ENCODE measurements at places on chromosomes 2 and 18.

DNA sequence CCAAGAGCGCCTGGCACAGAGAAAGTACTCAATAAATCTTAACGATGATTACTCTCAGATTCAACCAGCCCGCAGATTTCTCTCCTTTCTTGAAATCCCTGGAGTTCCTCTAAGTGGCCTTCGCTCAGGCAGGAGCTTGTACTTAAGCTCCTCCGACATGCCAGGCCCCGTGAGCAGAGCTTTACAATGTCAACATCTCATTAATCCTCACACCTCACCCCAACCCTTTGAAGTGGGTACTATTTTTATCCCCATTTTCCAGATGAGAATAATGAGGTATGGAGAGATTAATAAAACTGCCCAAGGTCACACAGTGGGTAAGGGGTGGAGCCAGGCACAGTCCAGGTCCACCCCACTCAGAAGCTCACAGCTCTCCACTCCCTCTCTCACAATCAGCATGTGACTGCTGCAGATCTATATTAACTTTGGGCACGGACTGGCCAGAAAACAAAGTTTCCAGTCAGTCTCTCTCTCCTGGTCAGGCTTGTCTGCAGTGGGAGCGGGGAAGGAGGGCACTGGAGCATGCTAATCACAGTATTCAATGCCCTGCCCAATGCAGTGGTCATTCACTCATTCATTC, 18.0 kb downstream of the DNMT3A start:
- no peak for DNase-seq

- DNase-seq: no peak
Observed at GRCh38 chr18:43160509-43160908, 45.0 kb upstream of the RIT2 start.

DNA sequence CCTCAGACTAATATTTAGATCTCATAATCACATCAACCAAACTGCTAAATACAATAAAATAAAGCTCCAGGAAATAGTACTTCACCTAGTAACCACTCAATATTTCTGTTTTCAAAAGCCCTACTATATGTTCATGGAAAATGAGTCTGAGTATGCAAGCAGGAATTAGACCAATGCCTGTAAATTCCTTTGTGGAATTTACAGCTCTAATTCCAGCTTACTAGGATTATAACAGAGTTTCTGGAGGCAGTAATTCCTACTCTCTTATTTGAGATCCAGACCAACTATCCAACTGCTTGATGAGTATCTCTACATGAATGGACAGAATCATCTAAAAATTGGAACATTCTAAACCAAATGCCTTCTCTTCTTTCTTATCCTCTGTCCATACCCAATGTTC, 11.6 kb downstream of the CDKL4 start:
- no peak for DNase-seq

GRCh38 chr18:31643003-31643402, 41.4 kb downstream of the B4GALT6 start:
- no peak for DNase-seq

GRCh38 chr18:24539866-24540617, 79.6 kb downstream of the HRH4 start:
- DNase-seq: no peak

Measured in head of caudate nucleus (tissue), 42 donors.